ENCODE measurements at places on chromosomes 16 and 17.

- DNase-seq = no peak
Measured at GRCh38 chr17:48181653-48182052, 74.1 kb downstream of the SNX11 start.

DNA sequence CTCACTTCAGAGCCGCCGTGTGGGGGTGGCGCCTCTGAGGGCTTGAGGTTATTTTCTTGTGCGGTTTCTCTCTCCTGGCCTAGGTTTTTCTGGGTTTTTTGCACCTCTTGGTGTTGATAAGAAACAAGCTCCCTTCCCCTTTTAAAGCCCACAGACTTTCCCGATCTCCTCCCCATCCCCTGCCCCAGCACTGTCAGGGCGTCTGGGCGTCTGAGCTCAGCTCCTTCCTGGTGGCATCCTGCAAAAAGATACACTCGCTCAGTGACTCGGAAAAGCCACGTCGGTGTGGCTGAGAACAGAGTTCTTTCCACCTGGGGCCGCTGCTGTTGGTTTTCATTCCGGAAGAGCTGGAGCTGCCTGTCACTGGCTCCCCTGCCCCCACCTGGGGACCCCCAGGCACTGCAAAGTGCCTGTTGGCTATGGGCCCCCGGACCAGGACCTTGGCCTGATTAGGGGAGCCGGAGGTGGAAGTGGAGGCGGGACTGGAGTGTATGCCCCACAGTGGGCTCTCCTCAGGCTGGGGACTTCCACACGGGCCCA, 14.5 kb downstream of the BAIAP2 start:
- DNase-seq = no peak

DNA sequence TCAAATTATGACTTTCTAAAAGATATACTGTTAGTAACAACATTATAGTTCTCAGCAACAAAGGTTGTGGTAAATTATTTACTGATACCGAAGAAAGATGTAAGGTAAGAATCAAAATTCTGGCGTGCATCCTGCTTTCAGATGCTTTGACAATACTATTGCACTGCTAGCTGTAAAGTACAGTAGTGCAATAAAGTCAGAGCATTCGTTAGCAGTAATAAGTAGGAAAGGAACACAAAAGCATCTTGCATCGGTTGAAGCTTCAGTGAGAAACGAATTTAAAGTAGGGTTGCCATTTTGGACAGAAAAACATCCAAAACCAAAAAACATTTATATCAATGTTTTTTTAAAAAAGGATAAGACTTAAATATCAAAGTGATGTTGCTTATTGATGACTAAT, 4.0 kb downstream of the SKA2 start:
- no peak for DNase-seq

DNA sequence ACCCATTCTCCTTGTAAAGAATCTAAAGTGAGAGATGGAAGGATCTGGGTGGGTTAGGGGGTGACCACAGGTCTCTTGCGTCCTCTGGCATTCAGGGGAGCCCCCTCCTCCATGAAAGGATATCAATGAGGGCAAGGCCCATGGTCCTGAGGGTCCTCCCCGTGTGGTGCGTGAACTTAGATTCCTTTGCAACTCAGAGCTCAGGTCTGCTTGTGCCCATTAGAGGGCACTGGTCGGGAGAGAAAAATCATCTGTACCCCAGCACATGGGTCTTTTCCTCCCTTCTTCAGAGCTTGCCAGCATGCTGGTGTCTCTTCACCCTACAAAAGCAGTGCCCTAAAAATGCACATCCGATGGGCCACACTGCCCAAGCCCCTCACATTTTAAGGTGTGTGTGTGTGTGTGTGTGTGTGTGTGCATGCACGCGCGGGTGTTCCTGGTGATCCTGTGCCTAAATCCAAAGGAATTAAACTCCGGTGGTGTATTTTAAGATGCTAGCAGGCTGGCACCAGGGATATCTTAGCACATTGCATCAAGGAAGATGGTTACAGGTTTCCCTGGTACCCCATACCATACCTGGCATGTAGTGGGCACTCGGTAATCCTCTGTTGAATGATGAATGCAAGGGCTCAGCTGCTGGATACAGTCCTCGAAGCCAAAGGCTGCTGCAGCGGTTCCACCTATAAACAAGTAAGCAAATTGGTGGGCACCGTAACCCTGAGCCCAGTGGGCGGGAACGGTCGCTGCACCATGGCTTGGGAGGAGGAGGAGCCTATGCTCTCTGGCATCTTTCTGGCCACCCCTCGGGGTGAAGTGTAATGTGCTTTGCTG, 4.7 kb downstream of the C1QTNF1 start:
- DNase-seq = no peak

DNA sequence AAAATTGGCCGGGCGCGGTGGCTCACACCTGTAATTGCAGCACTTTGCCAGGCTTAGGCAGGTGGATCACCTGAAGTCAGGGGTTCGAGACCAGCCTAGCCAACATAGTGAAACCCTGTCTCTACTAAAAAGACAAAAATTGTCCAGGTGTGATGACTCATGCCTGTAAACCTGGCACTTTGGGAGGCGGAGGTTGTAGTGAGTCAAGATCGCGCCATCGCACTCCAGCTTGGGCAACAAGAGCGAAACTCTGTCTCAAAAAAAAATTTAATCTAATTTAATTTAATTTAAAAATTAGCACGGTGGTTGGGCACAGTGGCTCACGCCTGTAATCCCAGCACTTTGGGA, 1.6 kb upstream of the HBQ1 start:
- DNase-seq = no peak

GRCh38 chr17:78013683-78014467, 55.4 kb downstream of the TNRC6C start:
- DNase-seq = peak; percentile 50

DNA sequence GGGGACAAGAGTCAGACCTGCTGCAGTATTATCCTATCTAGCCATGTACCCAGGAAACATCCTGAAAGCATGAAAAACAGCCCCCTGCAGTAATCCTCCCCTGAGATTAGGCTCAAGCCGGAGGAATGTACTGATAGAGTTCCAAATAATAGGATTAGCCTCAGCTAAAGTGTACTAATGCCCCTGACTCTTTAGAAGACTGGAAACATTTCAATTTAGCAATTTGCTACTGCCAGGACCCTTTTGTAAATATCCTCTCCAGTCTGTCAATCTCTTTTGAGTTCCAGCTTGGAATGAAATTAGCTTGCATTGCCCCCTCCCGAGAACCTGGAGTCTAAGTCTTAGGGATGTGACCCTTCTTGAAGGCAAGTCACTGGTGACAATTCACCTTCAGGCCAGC, 110.8 kb upstream of the DNAH9 start:
- no peak for DNase-seq

DNA sequence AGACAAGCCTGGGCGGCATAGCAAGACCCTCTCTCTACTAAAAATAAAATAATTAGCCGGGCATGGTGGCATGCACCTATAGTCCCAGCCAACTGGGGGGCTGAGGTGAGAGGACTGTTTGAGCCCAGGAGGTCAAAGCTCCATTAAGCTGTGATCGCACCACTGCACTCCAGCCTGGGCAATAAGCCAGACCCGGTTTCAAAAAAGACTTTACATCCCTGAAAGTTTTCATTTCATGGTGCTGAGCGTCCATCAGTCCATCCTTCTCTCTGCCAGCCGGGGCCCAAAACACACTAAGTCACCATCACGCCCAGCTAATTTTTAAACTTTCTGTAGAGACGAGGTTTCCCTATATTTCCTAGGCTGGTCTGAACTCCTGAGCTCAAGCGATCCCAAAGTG, 10.6 kb downstream of the RAB40B start:
- no peak for DNase-seq

- no peak for DNase-seq
Measured at GRCh38 chr16:73347500-73348375, 299.8 kb upstream of the ZFHX3 start.

Measured in stimulated activated CD4-positive, alpha-beta T cell treated with anti-CD3 and anti-CD28 coated beads, Interleukin-15, amount 100 ng/mL, for 24 hours (primary cell).